ENCODE measurements at places on chromosomes 7 and 10.

DNA sequence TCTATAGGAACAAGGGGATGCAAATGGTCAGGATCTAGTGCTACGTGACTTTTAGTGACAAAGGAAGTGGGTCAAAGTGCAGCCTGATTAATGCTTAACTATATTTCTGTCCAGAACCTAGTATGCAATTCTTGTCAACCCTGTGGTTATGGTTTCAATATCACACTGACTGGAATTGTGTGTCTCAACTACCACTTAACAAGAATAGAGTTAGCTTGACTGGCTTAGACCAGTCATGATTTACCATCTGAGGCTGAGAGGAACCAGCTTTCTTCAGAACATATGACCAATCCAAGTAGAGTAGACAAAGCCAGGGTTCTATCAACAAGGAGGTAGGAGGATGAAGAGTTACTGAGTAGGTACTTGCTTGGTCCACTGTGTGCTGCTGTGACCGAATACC, 54.4 kb downstream of the MYPN start:
- H3K4me1 ChIP-seq: peaks cover 9% of the 10 kb centered on the region
- no peak for DNase-seq
- no peaks in the 10 kb centered on the region for H3K36me3 ChIP-seq
- peak overlapping the region; percentile 25 for H3K27ac ChIP-seq

- peaks cover 10% of the 10 kb centered on the region for H3K36me3 ChIP-seq
- H3K27ac ChIP-seq: peak overlapping the region; percentile 1
- H3K4me3 ChIP-seq: peak overlapping the region; percentile 1
- no peak for DNase-seq
- H3K4me1 ChIP-seq: peaks cover 16% of the 10 kb centered on the region
Measured at GRCh38 chr10:68327889-68328786, 3.7 kb upstream of the HNRNPH3 start.

DNA sequence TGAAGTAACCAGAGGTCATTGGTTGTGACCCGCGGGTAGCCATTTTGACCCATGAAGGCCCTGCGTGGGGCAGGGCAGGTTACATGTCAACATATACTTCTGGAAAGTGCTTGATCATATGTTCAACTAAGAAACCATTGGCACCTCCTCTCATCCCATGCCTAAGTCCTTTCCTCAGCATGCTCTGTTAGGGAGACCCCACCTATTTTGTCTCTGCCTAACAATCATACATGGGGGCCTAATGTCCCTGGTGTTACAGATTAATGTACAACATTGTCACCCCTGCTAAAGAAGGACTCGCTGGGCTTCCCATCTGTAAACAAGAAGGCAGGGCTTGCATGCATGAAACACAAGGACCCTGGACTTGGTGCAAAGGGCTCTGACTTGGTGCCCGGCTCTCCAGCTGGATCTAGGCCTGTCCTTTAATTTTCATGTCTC, 133.7 kb upstream of the TNS3 start:
- H3K4me1 ChIP-seq: no peaks in the 10 kb centered on the region
- no peaks in the 10 kb centered on the region for H3K27me3 ChIP-seq
- H3K4me3 ChIP-seq: no peak overlapping the region
- H3K36me3 ChIP-seq: no peaks in the 10 kb centered on the region
- no peak overlapping the region for H3K27ac ChIP-seq

- no peaks in the 10 kb centered on the region for H3K4me1 ChIP-seq
- H3K27me3 ChIP-seq: peaks cover 1% of the 10 kb centered on the region
- no peak overlapping the region for H3K4me3 ChIP-seq
- H3K27ac ChIP-seq: no peak overlapping the region
- no peaks in the 10 kb centered on the region for H3K36me3 ChIP-seq
Measured at GRCh38 chr7:141949021-141949420, 2.2 kb upstream of the CLEC5A start.

DNA sequence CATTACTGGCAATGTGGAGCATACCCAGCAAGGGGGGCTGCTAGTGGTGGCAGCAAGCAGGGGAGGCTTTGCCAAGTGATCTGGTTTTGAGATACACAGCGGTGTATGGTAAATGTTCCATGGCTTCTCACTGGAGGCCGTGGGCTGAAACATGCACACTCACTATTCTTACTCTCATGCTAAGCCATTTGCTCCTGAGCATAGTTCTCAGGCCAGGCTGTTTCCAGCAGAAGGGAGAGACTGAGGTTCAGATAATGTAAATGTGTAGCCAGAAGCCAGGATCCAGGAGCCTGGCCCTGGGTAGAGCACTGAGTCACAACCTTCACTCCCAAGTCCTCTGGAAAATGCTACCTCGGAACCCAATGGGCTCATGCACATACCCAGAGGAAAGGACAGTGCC, 757.9 kb downstream of the GRID1 start:
- H3K4me3 ChIP-seq: no peak overlapping the region
- peaks cover 26% of the 10 kb centered on the region for H3K4me1 ChIP-seq
- no peaks in the 10 kb centered on the region for H3K27me3 ChIP-seq
- no peaks in the 10 kb centered on the region for H3K36me3 ChIP-seq

GRCh38 chr7:28575241-28575643, 162.9 kb downstream of the CREB5 start:
- DNase-seq: no peak
- H3K27ac ChIP-seq: no peak overlapping the region
- no peak overlapping the region for H3K4me3 ChIP-seq
- H3K27me3 ChIP-seq: peaks cover 7% of the 10 kb centered on the region

GRCh38 chr7:104950754-104951153, 63.3 kb upstream of the KMT2E start:
- H3K36me3 ChIP-seq: peaks cover 28% of the 10 kb centered on the region
- peaks cover 46% of the 10 kb centered on the region for H3K4me1 ChIP-seq
- no peaks in the 10 kb centered on the region for H3K27me3 ChIP-seq
- DNase-seq: no peak

DNA sequence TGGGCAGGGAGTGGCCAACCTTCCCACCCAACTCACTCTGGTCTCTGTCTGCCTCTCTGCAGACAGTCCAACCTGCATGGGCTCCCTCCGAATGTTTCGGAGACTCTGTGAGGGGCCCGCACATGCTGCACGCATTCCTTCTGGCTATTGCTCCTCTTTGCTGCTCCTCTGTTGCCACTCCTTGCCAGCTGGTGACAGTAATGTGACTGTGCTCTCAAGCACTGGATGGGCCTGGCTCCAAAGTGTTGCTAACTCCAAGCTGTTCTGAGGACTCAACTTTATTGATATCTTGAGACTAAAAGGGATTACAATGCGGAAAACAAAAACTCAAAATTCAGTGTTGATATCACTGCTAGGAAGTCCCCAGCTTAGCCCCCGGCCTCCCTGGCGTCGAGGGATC, 105.4 kb upstream of the KIF5B start:
- no peak overlapping the region for H3K4me3 ChIP-seq
- H3K27me3 ChIP-seq: peaks cover 5% of the 10 kb centered on the region
- DNase-seq: no peak
- no peaks in the 10 kb centered on the region for H3K4me1 ChIP-seq

DNA sequence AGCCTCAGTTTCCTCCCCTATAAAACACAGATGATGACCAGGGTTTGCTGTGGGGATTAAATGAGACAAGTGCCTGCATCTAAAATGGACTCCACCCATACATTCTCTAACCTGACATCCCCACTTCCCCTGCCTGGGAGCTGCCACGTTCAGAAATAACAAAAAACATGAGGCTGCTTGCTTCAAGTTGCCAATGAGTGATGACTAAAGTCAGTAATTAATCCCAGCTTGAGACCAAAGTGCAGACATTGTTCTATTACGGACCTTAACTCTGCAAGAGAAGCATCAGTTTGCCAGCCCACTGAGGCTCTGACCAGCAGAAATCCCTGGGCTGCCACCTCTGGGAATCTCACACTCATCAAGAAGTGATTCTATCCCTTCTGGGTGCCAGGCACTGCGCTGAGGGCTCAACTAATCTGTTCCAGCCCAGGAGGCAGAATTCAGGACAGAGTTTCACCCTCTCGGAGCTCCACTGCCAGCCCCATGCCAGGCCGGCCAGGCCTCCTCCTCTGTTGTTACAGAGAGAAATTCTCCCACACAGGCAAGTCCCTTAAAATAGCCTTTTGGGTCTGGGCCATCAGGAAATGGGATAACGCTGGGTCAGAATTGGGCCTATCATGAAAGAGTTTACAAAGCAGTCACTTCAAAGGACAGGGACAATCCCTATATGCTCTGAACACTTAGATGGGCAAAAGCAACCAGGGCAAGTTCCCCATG, 11.4 kb downstream of the SH3PXD2A start:
- no peak overlapping the region for H3K4me3 ChIP-seq
- H3K27me3 ChIP-seq: no peaks in the 10 kb centered on the region
- no peak for DNase-seq
- H3K27ac ChIP-seq: no peak overlapping the region

DNA sequence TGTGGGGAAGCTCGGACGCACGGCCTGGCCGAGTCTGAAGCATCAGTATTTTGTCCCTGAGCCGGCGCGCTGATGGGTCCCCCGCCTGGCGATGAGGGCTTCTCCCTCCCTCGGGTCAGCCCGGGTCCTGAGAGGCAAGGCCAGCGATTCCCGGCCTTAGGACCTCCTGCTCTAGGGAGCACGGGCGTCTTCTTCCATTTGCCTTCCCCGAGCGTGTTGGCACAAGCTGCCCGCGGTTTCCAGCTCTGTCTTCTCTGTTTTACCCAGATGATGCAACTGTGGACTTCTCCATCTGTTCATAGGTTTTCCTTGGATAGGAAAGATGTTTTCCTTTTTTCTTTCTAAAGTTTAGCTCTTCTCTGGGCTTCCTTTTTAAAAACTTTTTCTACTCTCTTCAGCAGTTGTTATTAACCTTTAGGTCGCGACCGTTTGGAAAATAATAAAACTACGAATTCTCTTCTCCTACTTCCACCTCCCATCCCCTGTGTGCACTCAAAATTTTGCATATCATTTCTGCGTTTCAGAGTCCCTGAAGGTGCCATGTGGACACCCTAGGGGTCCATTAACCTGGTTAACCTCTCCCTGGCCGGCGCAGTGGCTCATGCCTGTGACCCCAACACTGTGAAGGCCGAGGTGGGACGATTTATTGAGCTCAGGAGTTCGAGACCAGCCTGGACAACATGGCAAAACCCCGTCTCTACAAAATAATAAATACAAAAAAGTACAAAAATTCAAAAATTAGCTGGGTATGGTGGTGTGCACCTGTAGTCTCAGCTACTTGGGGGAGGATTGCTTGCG, 1.4 kb upstream of the SLC25A28 start:
- H3K27me3 ChIP-seq: no peaks in the 10 kb centered on the region
- peaks cover 31% of the 10 kb centered on the region for H3K4me1 ChIP-seq
- H3K36me3 ChIP-seq: peaks cover 14% of the 10 kb centered on the region
- H3K27ac ChIP-seq: peak overlapping the region; percentile 96
- H3K4me3 ChIP-seq: peak overlapping the region; percentile 80

GRCh38 chr7:143493751-143494150, 16.1 kb downstream of the TAS2R41 start:
- DNase-seq: peak; percentile 12
- peaks cover 26% of the 10 kb centered on the region for H3K4me1 ChIP-seq

GRCh38 chr10:117255835-117256460, 15.0 kb downstream of the SLC18A2 start:
- no peak overlapping the region for H3K4me3 ChIP-seq
- no peaks in the 10 kb centered on the region for H3K36me3 ChIP-seq
- no peak overlapping the region for H3K27ac ChIP-seq
- no peak for DNase-seq
- peaks cover 18% of the 10 kb centered on the region for H3K27me3 ChIP-seq

DNA sequence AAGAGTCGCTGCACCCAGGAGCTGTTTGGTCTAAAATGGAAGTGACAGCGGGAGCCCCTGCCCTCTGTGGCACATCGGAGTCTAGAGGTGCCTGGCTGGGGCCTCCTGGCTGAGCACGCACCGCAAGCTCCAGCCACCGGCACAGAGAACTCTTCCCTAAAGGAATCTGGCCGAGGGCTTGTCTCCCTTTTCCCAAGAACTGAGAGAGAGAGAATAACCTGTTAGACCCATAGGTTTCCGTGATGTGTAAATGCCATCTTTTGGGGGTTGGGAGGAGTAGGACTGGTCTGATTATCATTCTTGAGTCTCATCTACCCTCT, 47.3 kb downstream of the PROSER2 start:
- H3K4me3 ChIP-seq: no peak overlapping the region
- no peak overlapping the region for H3K27ac ChIP-seq
- peaks cover 21% of the 10 kb centered on the region for H3K4me1 ChIP-seq
- H3K36me3 ChIP-seq: no peaks in the 10 kb centered on the region
- DNase-seq: no peak

DNA sequence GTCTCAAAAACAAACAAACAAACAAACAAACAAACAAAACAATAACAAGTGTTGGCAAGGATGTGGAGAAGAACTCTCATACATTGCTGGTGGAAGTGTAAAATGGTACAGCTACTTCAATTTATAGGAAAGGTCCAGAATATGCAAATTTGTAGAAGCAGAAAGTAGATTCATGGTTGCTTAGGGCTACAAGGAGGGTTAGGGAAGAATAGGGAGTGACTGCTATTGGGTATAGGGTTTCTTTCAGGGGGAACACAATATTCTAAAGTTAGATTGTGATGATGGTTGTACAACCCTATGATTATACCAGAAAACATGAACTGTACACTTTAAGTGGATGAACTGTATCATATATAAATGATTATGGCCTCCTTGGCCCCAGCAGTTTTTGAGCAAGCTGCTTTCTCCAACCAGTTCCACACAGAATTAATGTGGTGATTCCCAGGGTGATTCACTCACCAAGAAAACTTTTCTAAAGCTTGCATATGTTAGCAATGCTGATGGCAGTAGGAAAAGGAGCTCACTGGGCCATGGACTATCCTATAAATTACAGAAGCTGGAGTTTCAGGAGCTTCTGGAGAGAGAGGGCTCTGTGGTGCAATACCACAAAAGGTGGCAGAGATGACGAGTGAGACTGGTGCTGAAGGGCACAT, 52.8 kb upstream of the KCNIP2 start:
- DNase-seq: no peak
- peaks cover 14% of the 10 kb centered on the region for H3K4me1 ChIP-seq
- H3K36me3 ChIP-seq: no peaks in the 10 kb centered on the region
- no peak overlapping the region for H3K27ac ChIP-seq
- no peak overlapping the region for H3K4me3 ChIP-seq

DNA sequence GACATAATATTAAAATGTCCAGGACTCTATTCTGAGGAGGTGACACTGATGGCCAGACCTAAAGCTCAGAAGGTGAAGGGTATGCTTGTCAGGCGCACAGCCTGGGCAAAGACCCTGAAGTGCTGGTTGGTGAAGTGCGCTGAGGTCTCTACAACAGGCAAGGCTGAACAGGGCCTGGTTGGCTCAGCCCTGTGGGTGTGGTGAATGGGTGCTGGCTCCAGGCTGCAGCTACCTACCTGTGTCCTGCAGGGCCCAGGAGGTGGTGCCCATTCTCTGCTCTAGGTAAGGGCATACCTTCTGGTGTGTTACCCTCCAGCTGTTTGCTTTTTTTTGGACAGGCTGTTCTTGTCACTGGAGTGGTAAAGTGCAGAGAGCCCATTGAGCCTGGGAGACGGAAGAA, 85.1 kb downstream of the RAMP3 start:
- no peak for DNase-seq
- no peak overlapping the region for H3K4me3 ChIP-seq
- peaks cover 44% of the 10 kb centered on the region for H3K27me3 ChIP-seq

- no peak for DNase-seq
- no peak overlapping the region for H3K27ac ChIP-seq
- no peaks in the 10 kb centered on the region for H3K4me1 ChIP-seq
- no peaks in the 10 kb centered on the region for H3K27me3 ChIP-seq
- H3K36me3 ChIP-seq: peaks cover 38% of the 10 kb centered on the region
Measured at GRCh38 chr10:16742165-16742960, 74.9 kb downstream of the RSU1 start.

GRCh38 chr7:4133491-4134044, 548.5 kb upstream of the FOXK1 start:
- no peaks in the 10 kb centered on the region for H3K36me3 ChIP-seq
- H3K27ac ChIP-seq: no peak overlapping the region
- no peak for DNase-seq
- H3K27me3 ChIP-seq: no peaks in the 10 kb centered on the region

- H3K36me3 ChIP-seq: peaks cover 4% of the 10 kb centered on the region
- H3K27ac ChIP-seq: no peak overlapping the region
- no peak overlapping the region for H3K4me3 ChIP-seq
- no peaks in the 10 kb centered on the region for H3K4me1 ChIP-seq
- DNase-seq: no peak
Measured at GRCh38 chr7:12291870-12292269, 80.8 kb downstream of the TMEM106B start.

All from activated CD4-positive, alpha-beta memory T cell treated with anti-CD3 and anti-CD28 coated beads for 36 hours (primary cell).